Stimulated activated CD4-positive, alpha-beta T cell treated with anti-CD3 and anti-CD28 coated beads, Interleukin-12 subunit alpha, Interleukin-12 subunit beta, amount 100 ng/mL, for 24 hours (primary cell): ENCODE measurements at places on chromosomes 4 and X.

DNA sequence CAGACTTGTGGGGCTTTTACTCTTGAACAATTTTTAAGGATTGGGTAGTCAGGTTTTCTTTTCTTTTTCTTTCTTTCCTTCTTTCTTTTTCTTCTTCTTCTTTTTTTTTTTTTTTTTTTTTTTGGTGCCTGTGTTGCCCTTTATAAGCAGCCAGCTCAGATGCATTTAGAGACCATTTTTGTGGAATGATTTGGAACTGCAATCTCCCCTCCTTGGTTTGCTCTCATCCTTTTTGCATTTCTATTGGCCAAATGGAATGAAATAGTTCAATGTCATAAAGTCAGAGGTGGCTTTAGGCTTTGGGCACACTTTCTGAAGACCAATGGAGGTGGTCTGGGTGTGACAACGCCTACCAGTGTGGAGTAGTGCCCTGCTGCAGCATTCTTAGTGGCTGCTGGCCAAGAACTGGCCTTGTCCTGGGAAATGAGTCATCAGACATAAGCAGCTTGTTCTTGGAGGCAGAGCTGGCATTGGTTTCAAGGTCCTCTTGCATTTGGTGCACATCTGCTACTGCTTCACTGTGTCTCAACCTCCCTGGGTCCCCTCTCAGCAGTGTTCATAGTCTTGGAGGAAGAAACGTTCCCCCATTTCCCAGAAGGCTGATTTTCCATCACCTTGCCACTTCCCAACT, 84.5 kb downstream of the CT47B1 start:
- DNase-seq = no peak

GRCh38 chr4:4627111-4627510, 85.3 kb upstream of the STX18 start:
- no peak for DNase-seq

- no peak for DNase-seq
Observed at GRCh38 chr4:129218897-129219296, 122.9 kb downstream of the C4orf33 start.

DNA sequence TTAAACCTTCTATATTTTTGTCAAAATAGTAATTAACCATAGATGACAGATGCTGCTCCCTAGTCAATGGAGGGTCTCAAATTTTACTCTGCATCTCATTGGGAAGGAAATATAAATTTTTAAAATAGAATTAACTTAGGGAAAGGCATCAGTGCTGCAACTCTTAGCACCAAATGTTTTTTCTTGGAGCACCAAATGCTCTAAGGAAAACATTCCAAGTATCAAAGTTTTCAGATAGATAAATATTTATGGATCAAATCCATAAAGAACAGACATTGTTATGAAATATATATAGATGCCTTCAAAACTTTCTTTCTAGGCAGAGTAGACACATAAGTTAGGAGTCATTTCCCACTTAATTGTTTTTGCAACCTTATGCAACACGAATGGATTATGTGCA, 168.7 kb downstream of the ANTXR2 start:
- no peak for DNase-seq

- no peak for DNase-seq
Observed at GRCh38 chr4:73711989-73712388, 28.4 kb upstream of the CXCL8 start.

DNA sequence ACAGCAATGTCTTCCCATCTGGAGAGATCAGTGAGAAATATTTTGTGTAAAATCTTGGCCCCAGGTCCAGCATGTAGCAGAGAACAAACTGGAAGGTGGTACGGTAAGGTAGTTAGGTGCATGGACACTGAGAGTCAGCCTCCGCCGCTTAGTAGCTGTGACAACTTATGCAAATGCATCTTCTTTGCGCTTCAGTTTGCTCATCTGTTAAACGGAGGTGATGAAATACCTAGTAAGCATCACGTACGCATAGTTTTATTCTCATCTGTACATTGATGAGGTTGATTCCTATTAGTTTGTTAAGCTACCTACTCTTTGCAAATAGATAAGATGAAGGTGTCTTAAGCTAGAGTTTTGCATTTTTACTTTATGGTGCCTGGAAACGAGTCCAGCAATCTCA, 80.0 kb upstream of the MSX1 start:
- no peak for DNase-seq

DNA sequence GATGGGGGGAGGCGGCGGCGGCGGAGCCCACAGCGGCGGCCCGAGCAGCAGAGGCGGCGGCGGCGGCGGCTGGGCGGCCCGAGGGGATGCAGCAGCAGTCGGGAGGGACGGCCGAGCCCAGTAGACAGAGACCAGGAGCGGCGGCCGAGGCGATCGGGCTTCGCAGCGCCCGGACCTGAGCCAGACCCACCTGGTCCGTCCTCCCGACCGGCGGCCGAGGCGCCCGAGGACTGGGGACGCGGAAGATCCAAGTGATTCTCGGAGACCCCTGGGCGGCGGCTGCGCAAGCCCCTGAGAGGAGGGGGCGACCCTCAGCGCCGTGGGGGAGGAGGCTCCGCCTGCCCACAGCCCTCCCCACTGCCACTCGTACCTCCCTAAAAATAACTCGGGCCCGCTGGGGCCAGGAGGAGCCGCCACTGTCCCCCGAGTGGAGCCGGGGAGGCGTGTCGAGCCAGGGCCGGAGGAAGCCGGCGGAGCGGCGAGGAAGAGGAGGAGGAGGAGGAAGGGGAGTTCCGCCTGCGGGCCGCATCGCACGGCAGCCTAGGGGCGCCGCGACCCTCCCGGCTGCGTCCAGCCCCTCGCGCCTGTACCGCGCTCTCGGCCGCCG, 608 bp downstream of the RAPGEF2 start:
- peak; percentile 7 for DNase-seq

- no peak for DNase-seq
Observed at GRCh38 chr4:76673362-76673761, 224.6 kb downstream of the SOWAHB start.

DNA sequence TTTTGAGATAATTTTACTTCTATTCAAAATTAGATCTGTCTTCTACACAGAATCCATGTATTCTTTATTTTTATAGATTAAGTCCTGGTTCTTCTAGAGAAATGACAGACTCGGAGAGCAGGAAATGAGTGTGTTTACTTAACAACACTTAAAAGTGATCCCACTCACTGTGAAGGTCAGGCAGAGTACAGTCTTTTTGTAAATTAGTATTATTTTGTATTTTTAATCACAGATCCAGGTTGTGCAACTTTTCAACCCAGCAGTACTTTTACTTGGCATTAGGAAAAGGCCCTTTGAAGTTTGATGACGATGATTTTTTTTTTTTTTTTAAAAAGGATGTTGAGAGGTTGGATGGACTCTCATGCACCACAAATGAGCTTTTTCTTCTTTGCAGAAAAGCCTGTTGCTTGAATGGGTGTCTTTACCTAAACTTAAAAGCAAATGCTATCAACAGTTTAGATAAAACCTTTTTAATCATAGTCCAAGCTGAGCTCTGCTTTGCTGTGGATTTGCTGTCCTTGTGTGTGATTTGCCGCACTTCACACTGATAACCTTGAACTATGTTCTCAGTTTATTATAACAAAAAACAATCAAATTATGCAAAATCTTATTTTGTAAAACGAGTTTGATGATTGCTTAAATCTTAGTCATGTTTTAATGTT, 114.1 kb downstream of the MXRA5 start:
- no peak for DNase-seq

DNA sequence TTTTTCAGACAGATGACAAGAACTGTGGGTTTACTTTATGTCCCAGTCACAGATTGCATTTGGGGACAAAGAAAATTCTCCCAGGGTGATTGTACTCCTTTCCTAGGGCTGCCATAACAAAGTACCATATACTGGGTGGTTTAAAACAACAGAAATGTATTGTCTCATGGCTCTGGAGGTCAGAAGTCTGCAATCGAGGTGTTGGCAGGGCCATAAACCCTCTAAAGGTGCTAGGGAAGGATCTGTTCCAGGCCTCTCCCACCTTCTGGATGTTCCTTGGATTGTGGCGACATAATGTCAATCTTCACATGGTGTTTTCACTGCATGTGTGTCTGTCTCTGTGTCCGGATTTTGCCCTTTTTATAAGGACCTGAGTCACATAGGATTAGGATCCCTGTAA, 12.3 kb downstream of the GEMIN8 start:
- DNase-seq = no peak

- DNase-seq = no peak
Observed at GRCh38 chr4:184373886-184374405, 100.4 kb downstream of the IRF2 start.

- no peak for DNase-seq
Observed at GRCh38 chrX:71532078-71532752, 689 bp upstream of the OGT start.

- DNase-seq = no peak
Observed at GRCh38 chr4:86522349-86522748, 71.8 kb upstream of the PTPN13 start.

- no peak for DNase-seq
Observed at GRCh38 chr4:185912779-185913178, 100.8 kb upstream of the SORBS2 start.

DNA sequence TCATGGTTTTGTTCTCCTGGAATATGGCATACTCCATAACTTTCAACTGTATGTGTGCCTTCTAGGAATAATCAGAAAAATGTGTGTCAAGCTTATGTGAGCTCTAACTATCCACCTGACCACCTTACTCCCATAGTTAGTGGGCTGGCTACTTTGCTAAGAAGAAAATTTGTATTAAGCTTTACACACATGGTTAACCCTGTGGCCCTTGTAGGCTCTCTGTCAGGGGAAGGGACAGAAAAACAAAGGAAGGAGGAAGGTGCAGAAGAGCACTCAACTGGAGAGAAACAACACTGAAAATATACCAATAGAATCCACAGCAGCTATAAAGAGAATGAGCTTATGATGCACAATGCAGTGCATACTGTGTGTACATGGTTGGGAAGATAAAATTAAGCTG, 84.6 kb downstream of the PPP3CA start:
- DNase-seq = no peak

- no peak for DNase-seq
Observed at GRCh38 chrX:41558531-41558930, 111.4 kb downstream of the NYX start.

- no peak for DNase-seq
Observed at GRCh38 chr4:128468123-128468989, 180.7 kb upstream of the PGRMC2 start.

DNA sequence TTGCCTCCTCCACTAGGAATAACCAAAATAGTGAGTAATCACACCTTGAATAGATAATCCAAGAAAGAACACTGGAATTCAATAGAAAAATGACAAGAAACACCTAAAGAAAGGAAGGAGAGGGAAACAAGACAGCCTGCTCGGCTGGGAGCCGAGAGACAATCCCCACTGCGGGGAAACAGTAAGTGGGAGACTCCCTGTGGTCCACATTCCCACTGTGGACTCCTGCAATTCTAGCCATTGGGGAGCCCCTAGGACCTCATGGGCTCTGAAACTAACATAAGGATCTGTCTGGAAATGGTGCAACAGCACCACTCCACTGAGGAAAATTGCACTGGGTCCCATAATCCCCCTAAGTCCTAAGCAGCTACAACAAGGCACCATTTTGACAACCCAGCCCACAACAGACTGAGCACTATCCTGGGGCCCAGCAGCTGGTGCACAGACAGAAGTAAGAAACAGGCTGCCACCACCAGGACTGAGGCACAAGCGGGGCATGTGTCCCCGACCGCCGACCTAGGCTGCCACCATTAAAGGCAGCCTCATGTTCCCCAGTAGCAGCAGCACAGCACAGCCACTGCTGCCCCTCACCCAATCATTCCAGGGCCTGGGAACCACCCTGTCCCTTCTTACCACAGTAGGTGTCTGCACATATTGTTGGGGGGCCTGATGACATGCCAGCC, 14.2 kb downstream of the LRBA start:
- DNase-seq = no peak

DNA sequence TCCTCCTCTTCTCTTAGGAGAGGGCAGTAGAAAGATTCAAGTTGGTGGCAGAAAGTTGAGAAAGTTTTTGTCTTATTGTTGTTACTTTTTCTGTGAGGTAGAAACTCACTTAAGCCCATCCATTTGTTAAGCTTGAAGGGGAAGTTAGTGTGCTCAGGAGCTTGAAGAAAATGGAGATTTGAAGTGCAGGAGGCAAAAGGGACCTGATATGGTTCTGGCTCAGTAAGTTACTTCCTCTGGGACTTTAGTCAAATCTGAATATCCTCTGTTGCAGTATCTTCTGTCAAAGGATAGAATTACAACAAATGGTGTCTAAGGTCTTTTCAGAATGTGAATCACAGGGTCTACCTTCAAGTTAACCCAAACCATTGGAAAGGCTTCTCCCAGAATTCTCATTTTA, 46.2 kb downstream of the CXCL13 start:
- no peak for DNase-seq

GRCh38 chrX:15033917-15034316, 160.7 kb downstream of the MOSPD2 start:
- DNase-seq = no peak

DNA sequence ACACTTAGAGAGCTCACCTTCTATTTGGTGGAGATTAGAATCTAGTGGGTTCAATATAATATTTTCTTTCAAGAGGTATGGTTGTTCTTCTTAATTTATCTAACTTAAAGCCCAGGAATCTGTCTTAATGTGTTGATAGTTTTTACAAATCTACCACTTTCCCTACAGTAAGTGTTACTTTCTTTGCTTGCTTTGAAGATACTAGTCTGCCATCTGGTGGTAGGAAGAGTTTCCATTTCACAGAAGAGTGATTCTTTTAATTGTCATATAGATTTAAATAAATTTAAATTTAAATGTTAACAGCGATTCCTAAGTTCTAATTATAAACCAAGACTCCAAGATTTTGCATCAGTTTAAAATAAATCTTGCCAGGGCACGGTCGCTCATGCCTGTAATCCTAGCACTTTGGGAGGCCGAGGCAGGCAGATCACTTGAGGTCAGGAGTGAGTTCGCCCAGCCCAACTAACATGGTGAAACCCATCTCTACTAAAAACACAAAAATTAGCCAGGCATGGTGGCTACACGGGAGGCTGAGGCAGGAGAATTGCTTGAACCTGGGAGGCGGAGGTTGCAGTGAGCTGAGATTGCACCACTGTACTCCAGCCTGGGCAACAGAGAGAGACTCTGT, 43.5 kb downstream of the NUDT9 start:
- no peak for DNase-seq

- DNase-seq = no peak
Observed at GRCh38 chrX:47633689-47634590, 4.2 kb upstream of the CFP start.

DNA sequence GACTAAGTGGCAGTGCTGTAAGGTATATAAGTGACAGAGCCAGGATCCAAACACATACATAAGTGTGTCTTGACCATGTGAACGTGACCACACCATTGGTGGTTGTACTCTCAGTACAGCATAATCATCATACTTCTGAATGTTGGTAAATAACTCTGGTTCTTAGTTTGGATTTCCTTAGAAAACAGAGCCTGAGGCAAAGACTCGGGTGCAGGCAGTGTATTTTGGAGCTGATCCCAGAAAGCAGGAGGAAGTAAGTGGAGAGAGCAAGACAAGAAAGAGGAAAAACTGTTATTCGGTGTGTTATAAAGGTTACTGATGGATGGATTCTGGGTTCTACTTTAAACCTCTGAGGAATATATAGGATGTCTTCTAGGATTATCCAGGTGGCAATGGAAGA, 127.9 kb downstream of the SLC39A8 start:
- no peak for DNase-seq

- no peak for DNase-seq
Observed at GRCh38 chrX:48083706-48084105, 12.3 kb upstream of the ZNF630 start.
